ENCODE measurements at places on chromosomes 16 and 17.
A peak's percentile ranks its signal among the peaks of the same experiment; 100 is the strongest.

GRCh38 chr17:78168903-78169793, 767 bp downstream of the SYNGR2 start:
- DNase-seq: no peak

DNA sequence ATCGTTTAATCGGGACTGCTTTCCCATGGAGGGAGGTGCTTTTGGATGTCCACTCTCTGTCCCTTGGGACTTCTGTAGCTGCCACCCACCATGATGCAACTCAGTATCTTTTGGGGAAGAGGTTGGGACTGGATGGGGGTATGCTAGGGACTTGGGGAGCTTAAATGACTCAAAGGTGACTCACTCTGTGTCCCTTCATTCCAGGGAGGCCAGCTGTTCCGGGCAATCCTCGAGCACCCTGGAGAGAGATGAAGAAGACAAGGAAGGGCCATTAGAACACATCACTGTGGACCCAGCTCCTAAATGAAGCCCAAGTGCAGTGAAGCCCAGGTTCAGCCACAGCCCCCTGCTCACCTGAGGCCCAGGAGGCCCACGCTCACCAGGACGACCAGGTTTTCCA, 4.6 kb downstream of the COL1A1 start:
- no peak for DNase-seq

DNA sequence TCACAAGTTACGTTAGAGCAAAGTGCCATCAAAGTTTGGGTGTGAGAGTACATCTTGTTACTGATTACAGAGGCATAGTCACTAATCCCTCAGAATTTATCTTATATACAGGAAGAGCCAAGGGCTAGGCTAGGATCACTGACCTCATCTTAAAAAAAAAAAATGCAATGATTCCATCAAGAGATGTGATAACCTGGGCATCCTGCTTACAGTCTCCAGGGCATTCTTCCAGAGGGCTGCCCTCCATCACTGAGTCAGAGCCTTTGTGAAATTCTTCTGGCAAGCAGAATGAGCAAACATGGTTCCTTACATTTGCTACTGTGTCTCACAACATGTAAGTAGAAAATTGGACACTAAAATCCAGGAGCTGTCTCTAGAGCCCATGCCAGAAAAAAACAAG, 410.6 kb downstream of the ZFHX3 start:
- no peak for DNase-seq

GRCh38 chr17:57211543-57211942, 44.8 kb upstream of the MSI2 start:
- no peak for DNase-seq

DNA sequence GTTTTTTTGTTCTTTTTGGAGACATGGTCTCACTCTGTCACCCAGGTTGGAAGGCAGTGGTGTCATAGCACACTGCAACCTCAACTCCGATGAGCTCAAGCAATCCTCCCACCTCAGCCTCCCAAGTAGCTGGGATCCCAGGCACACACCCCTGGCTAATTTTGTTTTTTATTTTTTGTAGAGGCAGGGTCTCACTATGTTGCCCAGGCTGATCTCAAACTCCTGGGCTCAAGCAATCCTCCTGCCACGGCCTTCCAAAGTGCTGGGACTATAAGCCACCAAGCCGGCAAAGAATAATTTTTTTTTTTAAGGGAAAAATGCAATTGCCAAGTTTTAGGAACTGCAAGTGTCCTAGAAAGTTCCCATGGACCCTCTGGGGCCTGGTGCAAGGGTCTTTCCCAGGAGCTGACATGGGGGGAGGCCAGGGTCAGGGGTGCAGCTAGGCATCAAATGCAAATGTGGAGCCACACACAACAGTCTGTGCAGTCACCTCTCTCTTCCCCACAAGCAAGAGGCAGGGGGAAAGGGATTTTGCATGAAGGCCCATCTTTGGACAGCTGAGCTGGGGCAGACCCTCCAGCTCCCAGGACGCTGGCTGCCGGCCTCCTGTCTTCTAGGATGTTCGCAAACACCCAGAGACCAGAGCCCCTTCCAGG, 20.1 kb upstream of the BCAR1 start:
- DNase-seq: no peak

DNA sequence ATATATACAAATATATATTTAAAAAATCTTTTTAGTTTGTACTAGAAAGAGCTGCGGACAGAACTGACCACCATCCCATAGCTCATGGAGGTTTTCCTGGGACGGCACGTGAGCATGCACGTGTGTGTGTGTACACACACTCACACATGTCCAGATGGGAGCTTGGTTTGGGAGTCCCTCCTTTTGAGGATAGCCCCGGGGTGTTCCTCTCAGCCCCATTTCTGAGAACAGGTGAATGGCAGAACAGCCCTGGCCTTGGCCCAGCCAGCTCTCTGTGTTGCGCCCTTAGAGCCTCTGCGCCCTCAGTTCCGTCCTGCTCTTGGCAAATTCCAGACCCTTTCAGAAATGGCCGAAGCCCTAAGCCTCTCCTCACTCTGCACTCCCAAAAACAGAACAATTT, 70.1 kb downstream of the AMFR start:
- DNase-seq: peak; percentile 25

DNA sequence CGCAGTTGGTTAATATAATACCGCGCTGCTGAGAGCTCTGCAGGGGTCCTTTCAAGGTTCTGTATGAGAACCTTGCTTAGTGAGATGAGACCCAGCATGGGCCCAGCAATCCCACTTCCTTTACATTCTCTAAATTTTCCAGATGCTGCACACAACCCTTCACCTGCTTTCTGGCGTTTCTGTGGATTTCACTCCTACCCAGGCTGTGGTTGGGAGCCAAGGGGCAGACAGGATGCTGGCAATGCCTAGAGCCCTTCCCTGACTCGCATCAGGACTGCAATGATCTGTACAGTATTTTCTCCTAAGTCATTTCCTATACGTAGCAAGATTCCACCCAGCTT, 10.1 kb upstream of the PIPOX start:
- DNase-seq: no peak

- DNase-seq: no peak
These were observed 34.0 kb upstream of the ZNF629 start for GRCh38 chr16:30820952-30821421.

DNA sequence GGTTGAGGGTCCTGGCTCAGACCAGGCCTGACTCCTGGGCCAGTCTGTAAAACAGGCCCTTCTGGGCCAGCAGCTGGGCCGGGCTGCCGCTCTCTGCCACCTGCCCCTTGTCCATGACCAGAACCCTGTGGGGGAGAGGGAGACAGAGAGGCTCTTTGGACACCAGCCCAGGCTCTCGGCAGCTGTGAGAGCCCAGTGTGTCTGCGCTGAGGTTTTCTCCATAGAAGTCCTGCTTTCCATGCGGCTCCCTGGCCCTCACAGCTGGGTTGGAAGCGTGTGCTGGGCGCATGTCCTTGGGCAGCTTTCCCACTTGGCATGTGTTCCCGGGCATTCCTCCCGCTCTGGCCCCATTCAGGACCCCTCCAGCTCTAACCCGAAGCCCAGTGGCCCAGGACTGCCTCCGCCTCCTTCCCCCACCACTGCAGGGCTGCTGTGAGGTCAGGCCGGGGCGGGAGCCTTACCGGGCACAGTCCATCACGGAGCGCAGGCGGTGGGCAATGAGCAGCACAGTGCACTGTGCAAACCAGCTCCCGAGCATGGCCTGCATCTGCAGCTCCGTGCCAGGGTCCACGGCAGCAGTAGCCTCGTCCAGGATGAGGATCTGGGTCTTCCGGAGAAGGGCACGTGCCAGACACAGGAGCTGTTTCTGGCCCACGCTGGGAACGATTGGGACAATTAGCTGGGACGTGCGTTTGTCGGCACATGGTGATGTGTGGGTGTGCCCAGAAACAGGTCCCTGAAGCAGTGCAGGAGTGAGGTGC, 73.0 kb downstream of the ABCC6 start:
- DNase-seq: peak; percentile 91

- peak; percentile 53 for DNase-seq
These were observed 651 bp downstream of the SHMT1 start for GRCh38 chr17:18362698-18363100.

- DNase-seq: no peak
These were observed 11.6 kb downstream of the SLC25A10 start for GRCh38 chr17:81723651-81724209.

GRCh38 chr16:86532526-86532815, 22.1 kb downstream of the FOXF1 start:
- no peak for DNase-seq

GRCh38 chr17:80291691-80292487, 31.2 kb downstream of the RNF213 start:
- no peak for DNase-seq

GRCh38 chr17:69717214-69717613, 302.7 kb downstream of the MAP2K6 start:
- DNase-seq: no peak

DNA sequence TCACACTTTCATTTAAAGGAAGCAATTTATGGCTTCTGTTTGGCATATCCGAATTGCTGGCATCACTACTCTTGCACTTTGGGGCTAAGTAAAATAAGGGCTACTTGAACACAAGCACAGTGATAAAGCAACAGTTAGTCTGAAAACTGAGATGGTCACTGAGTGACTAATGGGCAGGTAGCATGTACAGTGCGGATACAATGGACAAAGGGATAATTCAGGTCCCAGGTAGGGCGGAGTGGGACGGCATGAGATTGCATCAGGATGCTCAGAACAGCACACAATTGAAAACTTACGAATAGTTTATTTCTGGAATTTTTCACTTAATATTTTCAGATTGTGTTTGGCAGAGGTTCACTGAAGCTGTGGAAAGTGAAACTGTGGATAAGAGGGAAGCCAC, 9.2 kb upstream of the SMIM36 start:
- no peak for DNase-seq

GRCh38 chr16:30903596-30903995, 7.2 kb downstream of the CTF1 start:
- DNase-seq: no peak

GRCh38 chr17:28491860-28492259, 14.3 kb upstream of the FOXN1 start:
- DNase-seq: no peak

DNA sequence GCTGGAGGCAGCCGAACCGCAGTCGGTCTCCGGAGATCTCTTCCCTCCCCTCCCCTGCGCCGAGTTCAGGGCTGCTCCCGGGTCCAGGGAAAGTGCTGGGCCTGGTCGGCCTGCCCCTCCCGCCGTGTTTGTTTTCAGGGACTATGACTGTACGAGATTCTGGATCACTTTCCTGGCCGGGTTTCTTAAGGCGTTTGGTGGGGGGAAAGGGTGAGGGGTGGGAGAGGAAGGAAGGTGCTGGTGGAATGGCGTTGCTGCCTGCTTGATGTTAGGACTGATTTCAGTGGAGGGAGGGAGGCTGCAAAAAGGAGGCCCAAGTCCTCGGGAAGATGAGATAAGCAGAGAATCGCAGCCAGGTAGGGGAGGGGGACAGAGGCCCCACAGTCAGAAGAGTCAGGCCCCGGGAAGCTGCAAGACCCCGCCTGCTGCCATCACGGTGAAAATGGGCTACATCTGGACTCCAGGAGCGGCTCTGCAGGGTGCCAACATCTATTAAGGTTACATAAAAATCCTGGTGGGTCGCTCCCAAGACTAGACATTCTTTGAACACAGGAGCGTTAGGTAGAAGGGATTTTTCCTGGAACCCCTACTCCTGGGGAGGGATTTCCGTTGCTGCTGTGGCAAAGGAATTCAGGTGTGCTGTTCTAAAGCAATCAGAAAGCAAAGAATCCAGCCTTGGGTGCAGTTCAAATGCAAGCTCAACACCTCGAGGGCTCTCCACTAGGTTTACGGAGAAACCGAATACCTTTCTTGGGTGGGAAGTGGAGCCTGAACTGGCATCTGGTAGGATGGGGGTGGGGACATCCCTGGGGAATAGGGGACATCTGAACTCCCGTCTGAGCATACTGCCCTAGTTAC, 1.2 kb downstream of the ARHGAP44 start:
- DNase-seq: no peak

- DNase-seq: no peak
These were observed 259.7 kb downstream of the SEC14L1 start for GRCh38 chr17:77400445-77400870.

DNA sequence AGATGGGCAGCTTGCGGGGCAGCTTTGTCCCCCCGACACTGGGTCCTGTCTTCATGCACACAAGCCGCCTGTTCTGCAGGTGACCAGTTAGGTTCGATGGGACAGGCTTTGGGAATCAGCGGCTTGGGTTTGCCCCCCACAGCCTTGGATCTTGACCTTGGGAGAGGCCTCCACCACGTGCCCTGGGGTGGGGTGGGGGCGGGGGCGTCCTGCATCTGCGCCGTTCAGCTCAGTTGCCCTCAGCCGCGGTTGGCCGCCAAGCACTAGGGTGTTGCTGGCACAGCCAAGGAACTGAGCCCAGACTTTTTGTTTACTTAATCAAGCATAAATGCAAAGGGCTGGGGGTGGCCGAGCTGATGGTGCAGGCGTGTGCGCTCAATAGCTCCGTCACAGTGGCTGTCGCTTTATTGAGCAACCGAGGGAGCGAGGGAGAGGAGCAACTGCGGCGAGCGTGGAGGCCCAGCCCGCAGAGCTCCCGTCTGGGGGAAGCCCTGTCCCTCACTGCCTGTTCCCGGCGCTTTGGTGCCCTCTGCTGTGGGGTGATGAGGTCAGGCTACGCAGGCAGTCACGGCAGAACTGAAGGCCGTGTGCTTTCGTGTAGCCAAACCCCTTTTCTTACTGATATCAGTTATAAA, 33.9 kb downstream of the JPH3 start:
- peak; percentile 77 for DNase-seq

DNA sequence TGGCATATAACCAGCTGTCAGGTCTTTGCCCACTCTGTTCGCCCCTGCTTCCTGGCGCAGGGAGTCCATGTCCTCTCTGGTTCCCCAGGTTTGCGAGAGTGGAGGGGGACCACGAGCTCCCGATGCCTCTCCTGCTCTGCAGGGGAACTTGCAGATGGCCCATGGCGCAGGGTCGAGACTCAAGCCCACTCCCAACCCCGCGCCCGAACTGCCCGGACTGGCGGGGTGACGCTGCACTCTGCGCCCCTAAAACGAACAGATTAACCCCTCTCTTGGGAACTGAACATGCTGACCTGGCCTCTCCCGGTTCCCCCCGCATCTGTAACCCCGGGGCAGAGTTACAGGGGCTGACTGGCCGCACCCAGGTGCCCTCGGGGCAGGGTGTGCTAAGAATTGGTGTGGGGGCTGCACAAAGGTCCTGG, 681 bp upstream of the PLA2G15 start:
- no peak for DNase-seq

DNA sequence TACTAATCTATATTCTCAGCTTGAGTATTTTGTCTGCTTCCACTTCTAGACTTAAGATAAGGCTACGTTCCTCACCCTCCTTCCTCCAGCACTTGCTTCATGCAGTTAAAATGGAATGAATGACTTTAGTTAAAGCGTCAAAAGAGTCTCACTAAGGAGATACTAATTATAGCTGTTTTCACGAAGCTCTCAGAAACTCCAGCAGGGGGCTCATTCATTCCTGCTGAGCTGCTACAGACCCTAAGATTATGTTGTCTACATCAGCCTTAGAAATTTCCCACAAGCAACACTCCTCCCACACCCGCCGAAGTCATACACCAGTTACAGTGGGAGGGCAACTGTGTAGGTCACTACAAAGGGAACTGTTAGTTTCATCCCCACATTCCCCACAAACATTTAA, 57.0 kb upstream of the KIFC3 start:
- no peak for DNase-seq

Data from right forelimb (tissue), 1 donor.